ENCODE measurements at places on chromosomes 3 and 15.

GRCh38 chr3:7188551-7188950 lies 327.6 kb downstream of the GRM7 start:
- no peak for DNase-seq

GRCh38 chr3:61015859-61016258 lies 235.4 kb downstream of the FHIT start:
- DNase-seq: no peak

DNA sequence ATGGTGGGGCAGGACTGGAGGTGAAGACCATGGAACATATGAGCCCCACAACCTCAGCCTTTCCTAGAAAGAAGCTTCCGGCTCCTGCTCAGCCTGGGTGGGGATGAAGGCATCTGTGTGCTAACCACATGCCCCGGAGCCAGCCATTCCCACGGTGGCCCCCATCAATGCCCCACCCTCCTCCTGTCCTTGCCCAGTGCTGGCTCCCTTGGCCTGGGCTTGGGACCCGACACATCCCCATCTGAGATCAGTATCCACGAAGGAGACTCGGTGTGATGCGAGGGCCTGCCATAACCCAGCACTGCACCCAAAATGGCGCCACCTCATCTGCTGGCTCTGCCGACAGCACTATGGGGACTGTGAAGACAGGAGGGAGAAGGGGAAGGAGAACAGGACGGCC lies 16.5 kb upstream of the PLXND1 start:
- no peak for DNase-seq

- DNase-seq: no peak
These were observed 95.0 kb upstream of the SNRPA1 start for GRCh38 chr15:101390060-101390459.

DNA sequence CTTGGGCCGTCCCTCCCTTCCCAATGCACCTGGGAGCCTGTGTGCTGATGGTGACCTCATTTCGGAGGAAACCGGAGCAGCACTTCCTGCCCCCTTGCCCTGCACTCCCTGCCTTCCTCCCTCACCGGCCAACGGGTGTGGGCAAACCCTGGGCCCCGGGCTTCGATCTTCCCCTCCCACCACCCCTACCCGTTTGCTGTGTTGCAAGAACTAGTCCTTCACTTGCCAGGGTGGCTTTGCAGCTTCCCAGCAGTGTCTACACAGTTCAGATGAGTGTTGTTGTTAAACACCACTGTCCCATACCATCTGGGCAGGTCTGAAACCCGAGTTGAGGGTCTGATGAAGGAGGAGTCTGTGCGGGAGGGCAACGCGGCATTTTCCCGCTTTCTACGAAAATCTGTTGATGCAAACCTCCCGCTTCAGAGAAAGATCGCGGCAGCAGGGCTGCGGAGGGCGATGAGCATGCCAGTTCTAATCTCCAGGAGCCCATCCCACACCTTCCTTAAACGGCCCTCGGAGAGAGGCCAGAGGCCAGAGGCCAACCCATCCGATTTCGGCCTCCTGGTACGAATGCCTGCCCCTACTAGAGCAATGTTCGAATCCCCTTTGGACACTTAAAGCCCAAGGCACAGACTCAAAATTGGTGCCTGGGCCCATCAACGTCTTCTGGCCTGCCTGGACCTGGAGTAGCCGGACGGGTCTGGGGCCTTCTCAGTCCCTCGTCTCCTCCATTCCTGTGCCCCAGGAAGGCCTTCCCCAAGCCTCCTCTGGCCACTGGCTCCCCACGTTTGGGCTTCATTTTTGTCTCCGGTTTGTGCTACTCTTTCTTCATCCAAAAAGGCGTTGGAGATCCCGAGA lies 35.7 kb upstream of the POLG start:
- no peak for DNase-seq

DNA sequence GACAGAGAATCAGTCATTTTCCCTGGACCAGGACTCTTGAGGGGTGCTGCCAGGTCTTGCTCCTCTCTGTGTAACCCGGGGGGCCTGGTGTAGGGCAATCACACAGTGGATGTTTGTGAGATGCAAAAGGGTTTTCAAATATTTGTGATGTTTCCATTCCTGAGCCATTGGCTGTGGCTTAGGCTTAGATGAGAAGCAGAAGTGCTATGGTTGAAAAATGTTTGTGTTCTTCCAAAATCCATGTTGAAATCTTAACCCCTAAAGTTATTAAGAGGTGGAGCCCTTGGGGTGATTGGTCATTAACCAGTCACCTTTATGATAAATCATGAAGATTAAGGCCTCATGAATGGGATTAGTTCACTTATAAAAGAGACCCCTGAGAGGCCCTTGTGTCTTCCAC lies 36.5 kb downstream of the CORO2B start:
- DNase-seq: no peak

DNA sequence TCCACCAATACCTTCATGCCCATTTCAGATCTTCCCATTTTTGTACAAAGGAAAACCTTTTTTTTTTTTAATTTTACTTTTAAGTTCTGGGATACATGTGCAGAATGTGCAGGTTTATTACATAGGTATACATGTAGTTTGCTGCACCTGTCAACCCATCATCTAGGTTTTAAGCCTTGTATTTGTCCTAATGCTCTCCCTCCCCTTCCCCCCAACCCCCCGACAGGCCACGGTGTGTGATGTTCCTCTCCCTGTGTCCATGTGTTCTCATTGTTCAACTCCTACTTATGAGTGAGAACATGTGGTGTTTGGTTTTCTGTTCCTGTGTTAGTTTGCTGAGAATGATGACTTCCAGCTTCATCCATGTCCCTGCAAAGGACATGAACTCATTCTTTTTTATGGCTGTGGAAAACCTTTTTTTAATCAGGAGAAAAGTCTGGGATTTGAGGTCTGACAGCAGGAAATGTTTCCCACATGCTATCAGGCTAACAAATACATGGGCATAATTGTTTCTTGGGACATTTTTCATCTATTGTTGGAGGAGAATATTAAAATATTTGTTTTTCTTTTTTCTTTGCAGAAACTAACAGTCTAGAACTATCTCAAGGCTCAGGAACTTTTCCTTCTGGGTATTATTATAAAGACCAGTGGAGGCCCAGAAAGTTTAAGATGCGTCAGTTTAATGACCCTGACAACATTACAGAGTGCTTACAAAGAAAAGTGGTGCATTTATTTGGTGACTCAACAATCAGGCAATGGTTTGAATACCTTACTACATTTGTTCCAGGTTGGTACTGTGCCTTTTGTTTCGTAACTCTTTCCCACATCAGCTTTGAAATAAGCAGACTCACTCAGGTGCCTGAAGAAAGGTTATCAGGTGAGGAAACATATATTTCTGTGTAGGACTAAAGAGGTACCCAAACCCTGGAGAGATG lies 32.8 kb upstream of the NFKBIZ start:
- no peak for DNase-seq

GRCh38 chr3:122979211-122979610 lies 48.4 kb downstream of the SEMA5B start:
- no peak for DNase-seq

DNA sequence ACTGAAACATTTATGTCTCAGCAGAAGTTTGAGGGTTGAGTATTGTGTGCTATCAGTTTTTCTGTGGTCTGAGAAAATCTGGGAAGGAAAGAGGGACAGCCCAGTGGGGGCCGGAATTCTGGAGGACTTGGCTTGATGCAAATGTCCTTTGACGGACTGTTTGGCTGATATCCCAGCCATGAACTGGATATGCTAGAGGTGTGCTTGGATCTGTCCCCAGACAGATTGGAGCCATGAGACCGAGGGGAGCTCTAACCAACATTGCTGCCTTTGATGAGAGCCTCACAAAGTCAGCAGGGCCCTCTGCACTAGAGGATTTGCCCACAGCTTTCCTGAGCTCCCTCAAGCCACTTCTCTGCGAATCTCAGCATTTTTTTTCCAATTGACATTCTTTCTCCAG lies 405.6 kb downstream of the NTRK3 start:
- no peak for DNase-seq

- DNase-seq: peak; percentile 84
These were observed 158.7 kb downstream of the USP13 start for GRCh38 chr3:179811321-179812095.

- no peak for DNase-seq
These were observed 6.3 kb downstream of the EOMES start for GRCh38 chr3:27715863-27716262.

GRCh38 chr3:112610121-112610520 lies 30.8 kb downstream of the CCDC80 start:
- DNase-seq: peak; percentile 92

DNA sequence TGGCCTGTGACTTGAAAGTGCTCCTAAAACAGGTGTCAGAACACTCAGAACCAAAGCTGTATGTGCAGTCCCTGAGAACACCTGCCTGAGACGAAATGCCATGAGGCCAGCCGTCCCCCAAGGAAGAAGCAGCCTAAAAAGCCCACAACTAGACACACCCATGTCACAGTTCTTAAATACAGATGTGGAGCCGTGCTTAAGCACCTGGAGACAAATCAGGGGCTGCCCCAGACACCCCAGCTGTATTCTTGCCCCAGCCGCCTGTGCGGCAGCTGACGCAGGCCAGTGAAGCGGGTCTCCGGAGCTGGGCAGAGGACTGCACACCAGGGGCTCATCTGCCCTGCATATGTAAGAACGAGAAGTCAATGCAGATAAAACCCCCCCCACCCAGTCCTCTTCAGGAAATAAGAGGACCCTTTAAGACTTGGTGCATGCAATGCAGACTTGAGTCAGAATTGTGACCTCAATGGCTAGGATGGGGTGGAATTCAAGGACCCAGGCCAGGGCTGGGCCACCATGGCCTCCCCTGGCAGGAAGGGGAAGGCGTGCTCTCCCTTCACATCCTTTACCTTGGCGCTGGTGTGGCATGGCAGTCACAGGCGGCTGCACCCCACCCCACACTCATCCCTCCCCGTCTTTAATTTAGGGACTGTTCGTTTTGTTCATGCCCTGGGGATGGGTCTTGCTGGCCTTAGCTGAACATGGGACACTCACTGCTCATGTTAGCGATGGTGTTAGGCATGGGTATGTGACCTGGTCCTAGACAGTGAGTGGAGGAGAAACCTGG lies 27.7 kb upstream of the PLXNA1 start:
- no peak for DNase-seq

DNA sequence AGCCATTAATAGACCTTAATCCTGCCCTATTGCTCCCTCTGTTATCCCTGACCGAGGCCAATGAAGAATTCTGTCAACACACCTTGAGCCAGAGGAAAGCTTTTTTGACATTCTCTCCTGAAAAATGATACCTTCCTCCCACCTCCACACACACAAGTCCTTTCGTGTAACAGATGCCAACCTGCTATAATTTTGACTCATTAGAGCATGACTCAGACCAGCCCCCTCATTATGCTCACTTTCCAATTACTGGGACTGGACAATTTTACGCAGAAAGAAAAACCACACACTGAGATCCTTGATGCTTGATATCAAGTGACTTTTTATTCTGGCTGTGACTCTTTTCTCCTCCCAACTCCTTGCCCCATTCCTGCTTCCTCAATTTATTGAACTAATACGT lies 50.9 kb downstream of the LSAMP start:
- DNase-seq: no peak

DNA sequence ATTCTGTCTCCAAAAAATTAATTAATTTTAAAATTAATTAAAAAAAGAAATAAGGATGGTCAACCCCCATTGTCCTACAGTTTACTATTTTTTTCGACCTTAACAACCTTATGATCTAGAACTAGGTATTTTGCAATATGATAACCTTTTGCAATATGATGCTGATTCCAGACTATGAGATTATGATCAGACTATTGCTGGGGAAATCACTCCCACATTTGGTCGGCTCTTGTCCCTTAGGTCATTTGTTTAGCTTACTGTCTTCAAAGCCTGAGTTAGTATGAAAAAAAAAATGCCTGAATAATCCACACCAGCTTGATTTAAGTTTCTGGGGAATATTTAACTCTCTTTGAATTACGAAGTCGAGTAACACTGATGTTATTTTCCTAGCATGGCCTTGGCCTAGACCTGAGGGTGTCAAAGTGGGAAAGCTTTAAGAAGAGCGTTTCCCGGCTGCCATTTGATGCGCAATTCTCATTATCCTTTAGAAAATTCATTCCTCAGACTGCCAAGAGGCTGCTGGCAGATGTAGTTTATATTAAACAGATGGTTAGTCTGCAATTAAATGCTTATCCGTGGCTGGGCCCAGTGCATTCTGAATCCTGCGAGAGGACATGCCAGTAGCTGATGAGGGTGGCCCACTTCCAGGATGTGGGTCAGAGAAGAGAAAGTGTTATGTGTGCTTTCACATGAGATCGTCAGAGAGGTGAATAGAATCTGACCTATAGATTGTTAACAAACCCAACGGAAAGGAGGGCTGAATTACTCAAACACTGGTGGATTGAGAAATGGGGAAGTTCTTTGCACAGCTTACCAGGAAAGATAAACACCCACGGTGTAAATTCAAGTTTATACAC lies 496.0 kb upstream of the THBS1 start:
- peak; percentile 45 for DNase-seq

DNA sequence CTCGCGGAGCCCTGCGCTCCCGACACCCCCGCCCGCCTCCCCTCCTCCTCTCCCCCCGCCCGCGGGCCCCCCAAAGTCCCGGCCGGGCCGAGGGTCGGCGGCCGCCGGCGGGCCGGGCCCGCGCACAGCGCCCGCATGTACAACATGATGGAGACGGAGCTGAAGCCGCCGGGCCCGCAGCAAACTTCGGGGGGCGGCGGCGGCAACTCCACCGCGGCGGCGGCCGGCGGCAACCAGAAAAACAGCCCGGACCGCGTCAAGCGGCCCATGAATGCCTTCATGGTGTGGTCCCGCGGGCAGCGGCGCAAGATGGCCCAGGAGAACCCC lies 464 bp downstream of the SOX2 start:
- no peak for DNase-seq

- DNase-seq: no peak
These were observed 36.7 kb downstream of the CMTM7 start for GRCh38 chr3:32428092-32429068.

- DNase-seq: no peak
These were observed 66.8 kb upstream of the XXYLT1 start for GRCh38 chr3:195337747-195338146.

DNA sequence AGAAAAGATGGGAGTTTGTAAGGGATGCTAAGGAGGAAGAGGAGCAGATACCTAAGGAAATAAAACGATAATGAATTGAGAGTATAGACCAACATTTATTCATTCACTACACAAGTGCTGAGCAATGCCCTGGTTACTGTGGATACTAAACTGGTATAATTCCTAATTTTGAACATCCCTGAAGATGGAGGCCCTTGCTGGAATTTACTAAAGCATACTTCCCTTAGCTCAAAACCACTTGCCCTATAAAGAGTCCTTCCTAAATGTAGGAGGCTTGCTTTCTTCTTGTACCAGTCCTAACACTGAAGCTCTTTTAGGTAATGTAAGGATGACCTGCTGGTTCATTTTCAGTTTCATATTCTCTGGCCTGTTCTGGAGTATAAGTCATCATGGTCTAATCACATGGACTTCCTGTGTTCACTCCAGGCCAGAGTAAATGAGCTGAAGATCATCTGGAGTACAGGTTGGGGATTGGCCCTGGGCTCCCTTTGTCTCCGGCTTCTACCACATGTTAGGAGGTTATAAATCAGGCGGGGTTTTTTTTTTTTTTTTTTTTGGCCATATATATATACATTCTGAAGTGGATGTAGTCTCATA lies 40.1 kb upstream of the MTMR10 start:
- DNase-seq: no peak

- DNase-seq: no peak
These were observed 2.8 kb upstream of the FAM131A start for GRCh38 chr3:184334470-184335158.

All from stromal cell of bone marrow (primary cell).